Activated CD4-positive, alpha-beta T cell treated with anti-CD3 and anti-CD28 coated beads, Interleukin-2, amount 10 ng/mL, durations not matched to agents 7 days and 5 days (primary cell): ENCODE measurements at places on chromosomes 11 and 22. TPM values are rescaled to one million over a fixed set of nuclear protein-coding genes. Genes with fewer than 3 reads are reported as not detected.

Gene P4HA3
- total RNA-seq = not detected

Gene CALCA
- not detected for total RNA-seq

Gene TEX12
- 0.35 TPM for total RNA-seq

Gene PPP1R14B
- total RNA-seq = 86.0 TPM

Gene OR51E2
- total RNA-seq = not detected

Gene TSGA10IP
- not detected for total RNA-seq

Gene TPP1
- 90.1 TPM for total RNA-seq

GRCh38 chr22:41256254-41257253, 15.8 kb upstream of the CHADL start:
- peaks cover 32% of the 10 kb centered on the region for H3K36me3 ChIP-seq
- no peaks in the 10 kb centered on the region for H3K4me1 ChIP-seq
- no peak overlapping the region for H3K4me3 ChIP-seq
- no peak overlapping the region for H3K27ac ChIP-seq

DNA sequence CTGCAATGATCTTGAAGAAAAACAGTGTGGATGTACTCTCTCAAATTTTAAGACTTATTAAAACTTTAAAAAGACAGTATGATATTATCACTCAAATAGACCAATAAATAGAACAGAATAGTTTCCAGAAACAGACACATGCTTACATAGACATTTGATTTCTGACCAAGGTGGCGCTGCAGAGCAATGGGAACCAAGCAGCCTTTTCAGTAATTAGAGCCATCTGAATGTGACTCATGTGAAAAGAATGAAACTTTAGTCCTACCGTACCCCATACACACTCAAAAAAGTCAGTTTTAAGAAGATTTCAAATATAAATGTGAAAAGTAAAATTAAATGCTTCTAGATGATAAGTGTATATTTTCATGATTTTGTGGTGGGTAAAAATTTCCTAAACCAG, 74.2 kb upstream of the MS4A8 start:
- H3K27ac ChIP-seq = no peak overlapping the region
- H3K4me3 ChIP-seq = no peak overlapping the region
- H3K4me1 ChIP-seq = no peaks in the 10 kb centered on the region
- peaks cover 8% of the 10 kb centered on the region for H3K27me3 ChIP-seq
- H3K36me3 ChIP-seq = no peaks in the 10 kb centered on the region

GRCh38 chr11:59891781-59892181, 13.2 kb downstream of the OOSP3 start:
- peaks cover 4% of the 10 kb centered on the region for H3K27me3 ChIP-seq
- H3K4me1 ChIP-seq = no peaks in the 10 kb centered on the region
- H3K36me3 ChIP-seq = no peaks in the 10 kb centered on the region
- DNase-seq = no peak
